Cardiac fibroblast (primary cell): ENCODE measurements at places on chromosomes 1 and 21.
A peak's percentile ranks its signal among the peaks of the same experiment; 100 is the strongest.

DNA sequence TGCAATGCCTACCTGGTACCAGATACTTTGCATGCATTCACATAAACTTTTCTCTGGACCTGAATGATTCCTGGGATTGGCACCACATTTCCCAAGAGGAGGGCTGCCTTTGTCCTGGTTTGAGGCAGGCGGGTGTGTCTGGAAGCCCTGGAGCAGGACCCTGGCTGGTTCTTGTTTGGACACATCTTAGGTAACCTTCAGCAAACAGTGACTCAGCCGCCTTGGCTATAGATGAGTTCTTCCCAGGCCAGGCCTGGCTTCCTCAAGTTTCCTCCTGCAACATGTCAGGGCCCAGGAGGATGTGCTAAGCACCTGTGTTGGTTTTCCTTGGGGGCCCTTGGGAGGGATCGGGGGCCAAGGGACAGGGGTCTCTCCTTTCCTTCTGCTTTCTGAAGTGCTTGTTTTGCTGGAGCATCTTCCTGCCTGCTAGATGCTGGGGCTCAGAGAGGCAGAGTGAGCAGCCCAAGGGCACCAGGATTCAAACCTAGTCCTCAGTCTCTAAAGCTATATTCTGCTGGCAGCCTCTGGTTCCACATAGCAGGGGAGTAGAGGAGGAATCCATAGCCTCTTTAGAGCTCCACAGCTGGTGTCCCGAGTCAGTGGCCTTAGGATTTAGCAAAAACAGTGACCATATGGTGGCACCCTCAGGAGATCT is 38.2 kb downstream of the PAX7 start:
- DNase-seq, result no peak

GRCh38 chr1:97783751-97784150 is 137.1 kb downstream of the DPYD start:
- no peak for DNase-seq

GRCh38 chr1:98385652-98386051 is 275.9 kb upstream of the SNX7 start:
- DNase-seq, result no peak

- no peak for DNase-seq
Measured at GRCh38 chr1:220207411-220207810, 64.8 kb downstream of the RAB3GAP2 start.

DNA sequence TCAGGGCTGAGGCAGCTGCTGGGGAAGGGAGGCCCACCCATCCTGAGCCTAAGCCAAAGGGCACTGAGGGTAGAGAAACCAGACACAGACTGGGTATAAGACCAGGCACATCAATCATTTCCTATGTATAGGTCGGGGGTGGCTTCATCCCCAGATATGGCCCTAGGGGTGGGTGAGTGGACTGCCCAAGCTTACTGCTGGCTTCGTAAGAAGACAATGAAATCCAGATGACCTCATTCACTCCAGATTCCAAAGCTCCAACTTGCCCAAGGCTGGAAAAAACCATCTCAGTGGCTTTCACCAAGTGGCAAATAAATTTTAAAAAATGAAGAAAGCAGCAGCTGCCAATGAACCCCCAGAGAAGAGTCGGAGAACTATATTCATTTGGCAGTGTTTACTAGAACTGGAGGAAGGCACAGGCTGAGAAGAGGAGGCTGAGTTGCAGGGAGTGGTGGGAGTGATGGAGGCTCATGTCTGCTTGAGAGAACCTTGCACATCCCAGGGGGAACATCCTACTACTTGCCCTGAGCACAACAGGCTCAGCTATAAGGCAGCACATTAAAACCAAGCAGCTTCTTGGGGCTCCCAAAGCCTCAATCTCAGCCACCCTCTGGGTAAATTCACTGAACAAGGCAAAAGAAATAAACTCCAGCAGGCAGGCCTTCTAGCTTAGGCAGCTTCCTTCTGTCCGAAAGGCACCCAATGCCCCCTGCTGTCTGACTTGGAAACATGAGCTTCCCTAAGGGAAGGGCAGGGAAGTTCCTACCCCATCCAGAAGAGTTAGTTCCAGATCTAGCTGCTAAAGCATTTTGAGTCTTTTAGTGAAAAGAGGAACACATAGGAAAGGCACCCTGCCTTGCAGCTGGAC is 14.1 kb downstream of the PEA15 start:
- DNase-seq, result peak; percentile 75

DNA sequence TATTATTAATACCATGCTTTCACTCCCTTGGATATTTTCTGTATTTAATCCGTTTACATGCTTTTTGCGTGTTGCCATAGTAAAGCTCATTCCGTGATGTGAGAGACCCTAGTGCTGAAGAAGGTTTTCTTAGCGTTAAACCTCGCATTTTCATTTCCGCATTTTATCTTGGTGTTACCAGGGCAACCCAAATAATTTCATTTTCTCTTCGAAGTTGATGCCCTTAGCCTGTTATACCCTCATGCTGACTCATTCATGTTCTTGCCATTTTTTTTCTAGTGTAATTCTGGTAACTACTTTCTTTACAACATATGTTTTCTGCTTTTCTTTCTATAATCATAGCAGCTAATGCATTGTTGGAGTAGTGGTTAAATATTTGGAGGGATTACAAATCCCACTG is 37.2 kb downstream of the LRRC8C start:
- DNase-seq, result peak; percentile 58

DNA sequence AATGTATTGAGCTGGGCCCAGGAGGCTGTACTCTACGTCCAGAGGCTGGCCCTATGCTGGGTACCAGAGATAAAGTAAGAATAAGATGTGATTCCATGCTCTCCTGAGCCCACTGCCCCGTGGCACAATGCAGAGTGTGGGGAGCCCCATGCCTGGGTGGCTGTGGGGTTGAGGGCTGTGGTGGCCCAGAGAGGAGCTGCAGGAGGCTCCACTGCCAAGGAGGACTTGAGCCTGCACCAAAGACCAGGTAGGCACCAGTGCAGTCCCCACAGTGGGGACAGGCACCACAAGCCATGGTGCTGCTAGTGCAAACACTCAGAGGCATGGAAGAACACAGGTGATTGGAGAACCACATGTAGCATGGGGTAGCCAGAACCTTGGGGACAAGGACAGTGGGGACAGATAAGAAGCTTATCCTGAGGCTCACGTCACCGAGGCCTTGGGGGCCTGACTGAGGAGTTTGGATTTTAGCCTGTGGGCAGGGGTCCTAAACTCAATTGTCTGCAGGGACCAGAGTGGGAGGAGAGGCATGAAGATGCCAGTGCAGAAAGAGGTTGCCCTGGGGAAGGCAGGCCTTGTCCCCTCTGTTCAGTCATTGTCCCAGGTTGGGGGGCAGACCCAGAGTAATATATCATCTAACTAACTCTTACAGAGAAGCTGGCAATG is 21.9 kb upstream of the EPS8L3 start:
- DNase-seq, result no peak

- no peak for DNase-seq
Measured at GRCh38 chr1:30335389-30335996, 387.9 kb downstream of the MATN1 start.

DNA sequence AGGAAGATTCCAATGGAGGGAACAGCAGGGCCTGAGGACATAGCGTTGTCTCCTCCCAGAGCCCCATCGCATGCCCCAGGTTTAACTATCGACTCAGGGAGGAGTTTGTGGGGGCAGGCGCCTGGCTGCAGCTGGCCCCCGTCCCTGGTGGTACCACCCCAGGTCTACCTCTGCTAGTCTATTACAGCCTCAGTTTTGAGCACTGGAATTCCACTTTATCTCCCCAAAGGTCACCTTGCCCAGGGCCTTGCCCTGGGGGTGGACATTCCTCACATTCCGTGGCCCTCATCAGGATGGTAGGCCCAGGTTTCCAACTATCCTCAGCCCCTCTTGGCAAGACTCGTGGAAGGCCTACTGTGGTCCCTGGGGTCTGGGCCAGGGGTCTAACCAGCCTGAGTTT is 65.4 kb upstream of the SSBP3 start:
- DNase-seq, result no peak

DNA sequence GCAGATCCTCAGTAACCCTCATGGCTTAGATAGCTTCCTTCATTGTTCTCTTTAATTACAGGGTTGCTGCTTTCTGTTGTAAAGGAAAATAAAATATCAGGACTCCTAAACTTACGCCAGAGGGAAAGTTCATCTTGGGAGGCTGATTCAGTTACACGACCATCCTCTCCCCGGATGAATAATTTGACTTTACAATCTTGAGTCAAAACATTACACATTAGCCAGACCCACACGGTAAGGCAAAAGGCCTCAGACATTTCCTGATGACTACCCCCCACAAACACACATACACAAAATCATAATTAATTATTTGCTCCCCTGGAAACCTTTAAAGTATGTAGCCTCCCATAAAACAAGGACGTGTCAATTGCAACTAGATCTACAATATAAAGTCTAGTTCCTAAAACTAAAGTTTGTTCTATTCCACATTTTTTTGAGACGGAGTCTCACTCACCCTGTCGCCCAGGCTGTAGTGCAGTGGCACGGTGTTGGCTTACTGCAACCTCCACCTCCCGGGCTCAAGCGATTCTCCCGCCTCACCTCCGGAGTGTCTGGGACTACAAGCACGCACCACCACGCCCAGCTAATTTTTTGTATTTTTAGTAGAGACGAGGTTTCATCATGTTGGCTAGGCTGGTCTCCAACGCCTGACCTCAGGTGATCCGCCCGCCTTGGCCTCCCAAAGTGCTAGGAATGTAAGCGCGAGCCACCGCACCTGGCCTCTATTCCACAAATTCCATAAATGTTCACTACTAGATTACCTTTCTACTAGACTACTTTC is 830 bp upstream of the PRDX1 start:
- peak; percentile 79 for DNase-seq

DNA sequence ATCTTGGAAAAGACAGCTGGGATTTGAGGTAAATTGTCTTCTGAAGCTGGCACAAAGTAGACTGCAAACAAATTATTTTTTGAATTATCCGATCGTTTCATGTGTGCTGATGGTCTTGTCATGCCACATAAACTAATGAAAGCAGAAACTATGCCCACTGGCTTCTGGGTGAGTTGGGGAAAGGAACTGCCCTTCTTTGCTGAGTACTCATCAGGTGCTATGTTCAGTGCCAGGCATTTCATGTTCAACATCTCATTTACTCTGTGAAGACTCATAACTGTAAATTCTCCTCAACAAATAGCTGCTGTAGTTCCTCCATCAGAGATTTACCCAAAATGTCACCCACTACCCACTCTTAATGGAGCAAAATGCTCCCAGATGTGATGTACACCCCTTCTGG is 1.2 kb downstream of the TRIT1 start:
- no peak for DNase-seq

DNA sequence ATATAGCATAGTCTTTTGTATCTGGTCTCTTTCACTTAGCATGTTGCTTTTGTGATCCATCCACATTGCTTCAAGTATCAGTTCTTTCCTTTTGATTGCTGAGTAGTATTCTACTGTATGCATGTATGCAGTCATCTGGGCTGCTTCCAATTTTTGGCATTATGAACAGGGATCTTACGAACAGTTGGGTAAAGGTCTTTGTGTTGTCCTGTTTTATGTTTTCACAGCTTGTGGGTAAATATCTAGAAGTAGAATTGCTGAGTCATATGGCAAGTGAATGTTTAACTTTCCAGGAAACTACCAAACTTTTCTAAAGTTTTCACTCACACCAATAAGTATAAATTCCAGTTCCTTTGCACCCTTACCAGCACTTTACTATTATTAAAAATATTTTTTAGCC is 60.9 kb downstream of the LHX4 start:
- peak; percentile 74 for DNase-seq

- DNase-seq, result no peak
Measured at GRCh38 chr1:42679364-42679983, 2.7 kb upstream of the YBX1 start.

GRCh38 chr1:208791456-208791855 is 547.3 kb upstream of the PLXNA2 start:
- no peak for DNase-seq

- DNase-seq, result no peak
Measured at GRCh38 chr1:47991673-47992072, 5.5 kb downstream of the TRABD2B start.

DNA sequence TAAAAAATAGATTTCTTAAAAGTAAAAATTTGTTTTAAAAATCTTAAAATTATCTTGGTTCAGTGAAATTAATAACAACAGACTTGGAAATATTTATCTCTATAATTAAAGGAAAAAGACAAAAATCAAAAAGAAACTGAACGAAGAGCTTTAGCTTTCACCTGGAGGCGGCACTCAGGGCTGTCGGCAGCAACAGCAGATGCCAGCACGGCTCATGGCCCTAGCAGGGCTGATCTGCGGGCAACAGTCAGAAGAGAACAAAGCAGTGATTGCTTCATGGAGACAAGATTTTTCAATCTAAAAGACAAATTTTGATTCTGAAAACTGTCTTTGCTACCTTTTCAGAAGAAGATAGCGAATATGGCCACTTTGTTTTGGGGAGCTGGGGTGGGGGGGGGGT is 22.6 kb downstream of the UBE2G2 start:
- DNase-seq, result no peak

- DNase-seq, result peak; percentile 18
Measured at GRCh38 chr1:65393347-65393746, 27.1 kb upstream of the LEPR start.

DNA sequence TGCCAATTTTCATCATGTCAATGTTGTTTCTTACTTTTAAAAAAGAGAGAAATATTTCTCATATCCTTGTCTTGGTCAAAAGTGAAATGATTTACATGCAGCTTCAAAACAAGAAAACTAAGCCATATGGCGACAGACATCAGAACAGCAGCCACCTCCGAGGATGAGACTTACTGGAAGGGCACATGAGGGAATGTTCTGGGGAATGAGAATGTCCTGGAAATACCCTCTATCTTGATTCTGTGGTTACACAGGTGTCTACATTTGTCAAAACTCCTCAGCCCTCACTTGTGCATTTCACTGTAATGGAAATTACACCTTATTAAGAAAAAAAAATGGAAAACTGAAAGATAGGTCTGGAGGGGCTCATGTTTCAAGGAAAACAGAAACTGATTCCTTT is 14.2 kb upstream of the ECE1 start:
- no peak for DNase-seq

DNA sequence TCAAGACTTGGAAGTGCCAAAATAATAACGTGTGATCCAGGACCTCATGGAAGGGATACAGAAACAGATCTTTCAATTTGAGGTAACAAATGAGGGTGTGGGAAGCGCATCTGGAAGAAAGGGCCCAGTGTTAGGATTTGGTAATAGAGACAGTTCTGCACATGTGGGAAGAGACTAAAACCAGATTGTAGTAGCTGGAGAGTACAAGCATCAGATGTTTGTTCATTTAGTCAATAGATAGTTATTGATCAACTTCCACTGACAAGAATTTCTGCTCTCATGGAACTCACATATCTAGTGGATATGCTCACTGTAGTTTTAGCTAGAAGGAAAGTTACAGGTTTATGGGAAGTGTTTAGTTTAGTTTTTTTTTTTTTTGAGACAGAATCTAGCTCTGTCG is 153.6 kb downstream of the TLR5 start:
- no peak for DNase-seq

GRCh38 chr1:109935451-109935900 is 24.8 kb downstream of the CSF1 start:
- no peak for DNase-seq
